NCI-H526 treated with DMSO at 0.1 percent for 48 hours (cell line): ENCODE measurements at places on chromosomes 11 and 22.
A peak's percentile ranks its signal among the peaks of the same experiment; 100 is the strongest.

GRCh38 chr11:134341805-134342571, 10.2 kb downstream of the GLB1L2 start:
- no peak for DNase-seq

- no peak for DNase-seq
Observed at GRCh38 chr22:27877501-27877900, 41.6 kb downstream of the PITPNB start.

DNA sequence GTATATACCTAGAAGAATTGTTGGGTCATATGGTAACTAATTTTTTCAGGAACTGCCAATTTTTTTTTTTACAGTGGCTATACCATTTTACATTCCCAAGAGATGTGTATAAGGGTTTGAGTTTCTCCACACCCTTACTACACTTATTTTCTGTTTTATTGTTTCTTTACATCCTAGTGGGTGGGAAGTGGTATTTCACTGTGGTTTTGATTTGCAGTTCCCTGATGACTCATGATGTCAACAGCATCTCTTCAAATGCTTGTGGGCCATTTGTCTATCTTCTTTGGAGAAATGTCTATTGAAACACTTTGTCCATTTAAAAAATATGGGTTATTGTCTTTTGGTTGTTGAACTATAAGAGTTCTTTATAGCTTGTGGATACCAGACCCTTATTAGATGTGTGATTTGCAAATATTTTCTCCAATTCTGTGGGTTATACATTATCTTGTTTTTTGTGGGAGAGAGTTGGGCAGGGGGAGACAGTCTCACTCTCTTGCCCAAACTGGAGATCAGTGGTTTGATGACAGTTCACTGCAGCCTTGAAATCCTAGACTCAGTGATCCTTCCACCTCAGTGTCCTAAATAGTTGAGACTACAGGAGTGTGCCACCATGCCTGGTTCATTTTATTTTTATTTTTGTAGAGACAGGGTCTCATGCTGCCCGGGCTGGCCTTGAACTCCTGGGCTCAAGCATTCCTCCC, 30.3 kb upstream of the PISD start:
- DNase-seq = no peak

GRCh38 chr11:61378713-61379313, 13.6 kb upstream of the TMEM216 start:
- DNase-seq = no peak

DNA sequence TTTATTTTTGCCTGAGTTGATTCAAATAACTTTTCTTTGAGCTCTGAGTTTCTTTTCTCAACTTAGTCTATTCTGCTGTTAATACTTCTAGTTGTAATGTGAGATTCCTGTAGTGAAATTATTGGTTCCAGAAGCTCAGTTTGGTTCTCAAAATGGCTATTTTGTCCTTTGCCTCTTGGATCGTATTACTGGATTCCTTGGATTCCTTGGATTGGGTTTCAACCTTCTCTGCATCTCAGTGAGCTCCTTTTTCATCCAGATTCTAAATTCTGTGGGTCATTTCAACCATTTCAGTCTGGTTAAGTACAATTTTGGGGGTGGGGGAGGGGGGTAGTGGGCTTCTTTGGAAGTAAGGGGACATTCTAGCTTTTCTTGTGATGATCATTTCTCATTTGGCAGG, 341.1 kb upstream of the CNTN5 start:
- DNase-seq = no peak

DNA sequence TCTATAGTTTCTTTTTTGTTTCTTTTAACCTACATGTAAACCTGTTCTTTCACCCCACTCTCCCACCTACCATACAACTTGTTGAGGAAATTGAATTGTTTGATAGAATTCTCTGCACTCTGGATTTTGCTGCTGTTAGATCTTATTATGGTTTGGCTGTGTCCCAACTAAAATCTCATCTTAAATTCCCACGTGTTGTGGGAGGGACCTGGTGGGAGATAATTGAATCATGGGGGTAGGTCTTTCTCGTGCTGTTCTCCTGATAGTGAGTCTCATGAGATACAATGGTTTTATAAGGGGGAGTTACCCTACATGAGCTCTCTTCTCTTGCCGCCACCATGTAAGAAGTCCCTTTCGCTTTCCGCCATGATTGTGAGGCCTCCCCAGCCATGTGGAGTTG, 15.0 kb upstream of the PITPNB start:
- DNase-seq = no peak

DNA sequence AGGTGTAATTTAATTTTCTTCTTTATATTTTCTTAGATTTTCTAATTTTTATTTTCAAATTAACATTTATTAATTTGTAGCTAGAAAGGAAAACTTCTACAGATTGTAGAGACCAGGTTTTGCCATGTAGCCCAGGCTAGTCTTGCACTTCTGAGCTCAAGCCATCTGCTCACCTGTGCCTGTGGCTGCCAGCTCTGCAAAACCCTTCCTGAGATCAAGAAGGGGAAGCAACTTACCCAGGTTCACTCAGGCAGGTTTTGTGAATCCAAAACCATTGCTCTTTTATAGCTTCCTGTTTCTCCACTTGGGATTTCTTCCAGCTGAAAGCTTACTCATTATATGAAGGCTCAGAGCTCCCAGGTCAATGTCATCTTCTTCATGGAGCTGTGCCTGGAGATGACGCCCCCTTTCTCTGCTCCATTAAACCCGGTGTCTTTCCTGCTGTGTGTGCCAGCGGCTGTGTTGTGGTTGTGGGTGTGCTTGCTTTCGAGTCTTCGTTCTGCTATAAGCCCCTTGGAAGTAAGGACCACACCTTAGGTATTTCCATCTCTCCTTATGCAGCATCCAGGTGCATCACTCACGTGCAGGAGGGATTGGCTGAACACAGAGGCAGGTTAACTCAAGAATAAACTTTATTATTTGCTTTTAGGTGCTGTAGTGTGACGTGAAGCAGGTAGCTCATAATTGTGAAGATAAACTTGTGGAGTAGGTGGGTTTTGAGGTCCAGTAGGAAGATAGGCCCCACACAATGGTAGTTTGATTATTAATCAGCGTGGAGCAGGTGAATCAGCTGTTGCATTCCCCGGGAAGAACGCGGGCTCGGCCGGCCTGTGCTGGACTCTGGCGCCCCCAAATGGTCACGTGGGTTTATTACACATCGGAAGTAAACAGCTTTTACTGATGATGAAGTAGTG, 42.2 kb upstream of the INCENP start:
- peak; percentile 65 for DNase-seq

GRCh38 chr11:127640561-127641451, 640.2 kb upstream of the KIRREL3 start:
- peak; percentile 78 for DNase-seq

DNA sequence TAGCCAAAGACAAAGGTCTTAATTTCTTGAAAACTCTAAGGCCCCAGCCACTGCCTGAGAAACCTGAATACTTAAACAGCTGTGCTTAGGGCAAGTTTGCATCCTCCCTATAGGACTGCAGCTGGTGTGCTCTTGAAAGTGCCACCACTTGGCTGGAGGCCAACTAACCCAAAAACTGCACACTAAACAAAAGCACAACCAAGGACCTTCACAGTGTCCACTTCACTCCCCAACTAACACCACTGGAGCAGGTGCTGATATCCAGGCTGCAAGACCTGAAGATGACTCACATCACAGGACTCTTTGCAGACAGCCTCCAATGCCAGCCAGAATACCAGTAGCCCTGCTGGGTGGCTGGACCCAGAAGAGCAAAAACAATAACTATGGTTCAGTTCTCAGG, 357.7 kb upstream of the ARHGAP42 start:
- no peak for DNase-seq

- no peak for DNase-seq
Observed at GRCh38 chr11:112082729-112083128, 3.8 kb downstream of the TIMM8B start.

GRCh38 chr11:65771589-65772112, 9.1 kb downstream of the AP5B1 start:
- no peak for DNase-seq

GRCh38 chr22:27349456-27349855, 452.1 kb downstream of the MN1 start:
- no peak for DNase-seq

- DNase-seq = peak; percentile 8
Observed at GRCh38 chr22:47100646-47101200, 338.3 kb downstream of the TBC1D22A start.

DNA sequence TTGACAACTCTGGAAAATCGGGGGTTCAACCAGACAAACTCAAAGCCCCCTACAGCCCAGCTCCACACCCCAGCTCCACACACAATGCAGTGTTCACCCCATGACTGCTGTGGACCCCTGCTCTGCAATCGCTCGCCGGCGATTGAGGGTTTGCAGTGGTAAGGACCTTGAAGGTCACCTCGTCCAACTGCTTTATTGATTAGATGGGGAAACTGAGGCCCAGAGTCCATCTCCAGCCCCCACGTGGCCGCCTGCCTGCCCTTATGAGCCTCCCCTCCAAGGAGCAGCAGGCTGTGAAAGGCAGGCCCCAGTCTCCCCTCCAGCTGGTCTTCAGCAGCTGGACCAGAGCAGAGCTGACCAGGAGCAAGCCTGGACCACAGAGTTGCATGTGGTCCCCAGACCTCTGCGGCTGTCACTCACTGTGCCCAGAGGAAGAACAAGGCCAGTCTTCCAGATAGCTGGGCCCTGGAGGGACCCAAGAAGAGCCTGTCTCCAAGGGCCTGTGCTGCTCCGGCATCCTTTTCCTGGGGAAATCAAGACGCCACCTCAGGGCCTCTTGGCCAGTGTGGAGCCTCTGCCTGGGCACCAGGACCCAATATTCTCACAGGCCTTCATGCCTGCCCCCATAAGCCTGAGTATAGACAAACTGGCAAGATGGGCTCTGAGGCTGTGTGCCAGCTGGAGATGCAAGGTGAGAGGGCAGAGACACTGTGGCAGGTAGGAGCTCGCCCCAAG, 8.8 kb upstream of the LINC01488 start:
- no peak for DNase-seq

DNA sequence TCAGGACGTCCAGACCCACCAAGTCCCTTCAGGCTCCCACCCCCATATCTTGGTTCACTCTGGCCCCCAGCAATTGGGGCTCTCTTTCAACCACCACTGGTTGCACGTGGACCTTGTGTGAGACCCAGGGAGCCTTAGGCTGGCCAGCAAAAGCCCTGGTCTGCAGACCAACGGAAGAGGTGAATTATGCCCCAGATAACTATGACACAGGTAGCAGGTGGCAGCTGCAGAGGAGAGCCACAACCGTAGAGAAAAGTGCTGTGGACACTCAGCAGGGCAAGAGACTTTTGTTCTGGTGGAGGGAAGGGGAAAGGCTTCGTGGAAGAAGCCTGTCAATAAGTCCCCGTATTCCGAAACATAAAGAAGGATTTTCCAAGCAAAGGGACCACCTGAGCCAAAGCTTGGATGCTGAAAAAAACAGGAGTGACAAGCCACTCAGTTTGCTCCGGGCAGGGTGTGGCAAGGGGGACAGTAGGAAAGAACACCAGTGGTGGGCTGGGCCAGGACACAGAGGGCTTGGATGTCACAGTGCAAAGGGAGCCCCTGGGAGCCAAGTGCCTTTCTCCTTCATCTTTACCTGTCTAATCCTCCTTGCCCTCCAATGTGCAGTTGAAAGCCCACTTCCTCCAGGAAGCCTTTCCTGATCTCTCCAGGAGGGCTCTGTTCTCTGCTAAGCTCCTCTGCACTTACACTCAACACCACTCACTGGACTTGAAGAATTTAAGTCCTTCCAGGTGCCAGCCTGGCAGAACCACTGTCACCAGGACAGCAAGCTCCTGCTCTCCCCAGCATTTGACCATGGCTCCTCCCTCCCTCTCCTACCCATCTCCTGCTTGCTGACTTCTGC, 264.7 kb downstream of the BUD13 start:
- DNase-seq = no peak

DNA sequence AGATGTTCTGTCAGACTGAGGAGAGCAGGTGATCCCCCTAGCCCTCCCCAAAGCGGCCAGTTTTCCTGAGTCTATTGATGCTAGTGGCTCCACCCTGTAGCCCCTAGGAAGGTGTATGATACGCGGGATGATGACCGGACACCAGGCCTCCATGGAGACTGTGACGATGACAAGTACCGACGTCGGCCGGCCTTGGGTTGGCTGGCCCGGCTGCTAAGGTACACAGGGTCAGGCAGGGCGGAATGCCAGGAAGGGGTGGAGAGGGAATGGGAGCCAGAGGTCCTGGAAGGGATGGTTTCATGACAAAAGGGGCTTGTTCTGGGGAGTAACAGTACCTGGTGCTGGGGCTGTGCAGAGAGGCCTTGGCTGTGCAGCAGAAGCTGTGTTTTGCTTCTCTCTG, 3.2 kb downstream of the ZFPL1 start:
- no peak for DNase-seq
